ENCODE measurements at places on chromosomes 13 and 19. TPM values are rescaled to one million over a fixed set of nuclear protein-coding genes. Genes with fewer than 3 reads are reported as not detected.

The ZNF382 gene
- total RNA-seq: 8.8 TPM

The CD37 gene
- 141 TPM for total RNA-seq

The TRAPPC6A gene
- total RNA-seq: 27.4 TPM

The CCNA1 gene
- total RNA-seq: 4.3 TPM

The VAV1 gene
- 68.9 TPM for total RNA-seq

The SBK3 gene
- not detected for total RNA-seq

DNA sequence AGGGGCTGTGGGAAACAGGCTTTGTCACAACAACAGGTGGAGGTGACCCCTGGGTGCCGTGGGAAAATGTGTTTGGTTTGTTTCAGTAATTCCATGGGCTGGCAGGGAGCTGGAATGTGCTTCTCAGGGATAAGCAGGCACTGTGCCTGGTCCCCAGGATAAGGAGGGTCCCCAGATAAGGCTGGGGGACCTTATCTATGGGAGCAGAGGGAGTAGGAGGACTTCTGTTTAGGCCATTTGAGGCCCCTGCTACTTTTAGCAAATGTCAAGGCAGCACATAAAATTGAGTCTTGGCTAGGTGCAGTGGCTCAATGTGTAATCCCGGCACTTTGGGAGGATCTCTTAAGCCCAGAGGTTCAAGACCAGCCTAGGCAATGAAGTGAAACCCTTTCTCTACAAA, 59.5 kb downstream of the KCNC3 start:
- no peak overlapping the region for H3K4me3 ChIP-seq
- H3K36me3 ChIP-seq: no peaks in the 10 kb centered on the region
- H3K4me1 ChIP-seq: no peaks in the 10 kb centered on the region
- no peak overlapping the region for H3K27ac ChIP-seq
- no peak for DNase-seq

- H3K4me1 ChIP-seq: peaks cover 8% of the 10 kb centered on the region
- no peaks in the 10 kb centered on the region for H3K36me3 ChIP-seq
- DNase-seq: peak; percentile 78
- H3K27ac ChIP-seq: no peak within 1 kb of the TSS
Observed at GRCh38 chr19:19170053-19170872, at the start of gene MEF2B. Gene MEF2B, minus strand, starts transcription at chr19:19170263. Its CDS starts 19,528 bp downstream, at chr19:19150735.

DNA sequence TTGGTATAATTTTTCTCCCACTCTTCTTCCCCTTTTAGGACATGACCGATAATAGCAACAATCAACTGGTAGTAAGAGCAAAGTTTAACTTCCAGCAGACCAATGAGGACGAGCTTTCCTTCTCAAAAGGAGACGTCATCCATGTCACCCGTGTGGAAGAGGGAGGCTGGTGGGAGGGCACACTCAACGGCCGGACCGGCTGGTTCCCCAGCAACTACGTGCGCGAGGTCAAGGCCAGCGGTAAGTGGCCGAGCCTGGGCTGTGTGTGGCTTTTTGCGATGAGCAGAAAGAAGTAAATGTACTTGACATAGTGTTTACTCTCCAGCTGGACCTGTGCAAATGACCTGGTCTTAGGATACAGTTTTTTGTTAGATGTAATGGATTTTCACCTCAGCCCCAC, 102.5 kb downstream of the ARHGEF7 start:
- no peak overlapping the region for H3K4me3 ChIP-seq
- DNase-seq: no peak
- H3K27me3 ChIP-seq: no peaks in the 10 kb centered on the region
- peaks cover 13% of the 10 kb centered on the region for H3K36me3 ChIP-seq

DNA sequence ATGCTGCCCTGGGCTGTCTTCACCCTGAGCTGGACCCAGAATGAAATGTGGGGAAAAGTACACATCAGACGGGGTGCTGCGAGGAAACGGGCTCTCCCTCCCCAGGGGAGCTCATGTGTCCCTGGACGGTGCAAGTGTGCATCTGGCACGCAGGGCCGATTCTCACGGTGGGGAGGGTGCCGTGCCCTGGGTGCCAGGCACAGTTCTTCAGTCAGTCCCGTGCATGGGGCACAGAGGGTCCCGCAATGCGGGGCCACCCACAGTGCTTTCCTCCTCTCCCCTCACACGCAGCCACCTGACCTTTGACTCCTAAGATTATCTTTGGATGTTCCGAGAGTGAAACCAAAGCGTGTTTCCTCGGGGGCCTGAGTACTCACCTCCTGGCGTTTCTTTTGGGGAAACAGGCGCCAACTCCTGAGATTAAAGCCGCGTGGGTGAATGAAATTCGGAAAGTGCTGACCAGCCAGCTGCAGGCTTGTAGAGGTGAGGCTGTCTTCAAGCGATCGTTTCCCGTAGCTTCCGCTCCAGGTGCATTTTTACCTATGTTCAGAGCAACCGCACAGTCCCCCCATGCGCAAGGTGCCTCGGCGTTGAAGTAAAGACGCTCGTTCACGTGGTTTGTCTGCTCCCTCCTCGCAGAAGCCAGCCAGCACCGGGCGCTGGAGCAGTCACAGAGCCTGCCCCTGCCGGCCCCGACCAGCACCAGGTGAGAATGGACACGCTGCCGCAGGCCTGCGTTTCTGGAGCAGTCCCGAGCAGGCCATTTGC, 17.5 kb upstream of the F7 start:
- no peak overlapping the region for H3K27ac ChIP-seq
- H3K4me3 ChIP-seq: no peak overlapping the region
- no peaks in the 10 kb centered on the region for H3K36me3 ChIP-seq
- DNase-seq: no peak
- no peaks in the 10 kb centered on the region for H3K27me3 ChIP-seq

DNA sequence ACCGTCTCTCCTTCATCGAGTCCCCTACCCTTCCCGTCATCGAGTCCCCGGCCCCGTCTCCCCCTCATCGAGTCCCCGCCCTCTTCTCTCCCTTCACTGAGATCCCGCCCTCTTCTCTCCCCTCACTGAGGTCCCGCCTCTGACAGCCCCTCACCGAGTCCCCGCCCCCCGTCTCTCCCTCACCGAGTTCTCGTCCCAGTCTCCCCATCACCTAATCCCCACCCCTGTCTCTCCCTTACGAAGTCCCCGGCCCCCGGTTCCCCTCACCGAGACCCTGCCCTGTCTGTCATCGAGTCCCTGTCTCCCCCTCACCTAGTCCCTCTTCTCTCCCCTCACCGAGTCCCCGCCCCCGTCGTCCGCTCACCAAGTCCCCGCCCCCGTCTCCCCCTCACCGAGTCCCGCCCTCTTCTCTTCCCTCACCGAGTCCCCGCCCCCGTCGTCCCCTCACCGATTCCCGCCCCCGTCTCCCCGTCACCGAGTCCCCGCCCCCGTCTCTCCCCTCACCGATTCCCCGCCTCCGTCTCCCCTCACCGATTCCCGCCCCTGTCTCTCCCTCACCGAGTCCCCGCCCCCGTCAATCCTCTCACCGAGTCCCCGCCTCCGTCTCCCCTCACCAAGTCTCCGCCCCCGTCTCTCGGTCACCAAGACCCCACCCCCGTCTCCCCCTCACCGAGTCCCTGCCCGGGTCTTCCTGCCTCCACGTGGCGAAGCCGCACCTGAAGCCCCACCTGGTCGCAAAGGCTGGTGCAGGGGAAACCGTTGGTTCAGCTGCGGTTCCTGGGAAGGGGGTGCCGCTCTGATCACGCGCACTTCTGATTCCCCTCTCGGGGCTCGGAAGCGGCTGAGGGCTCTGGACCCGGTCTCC, 23.9 kb upstream of the ZNF846 start:
- no peaks in the 10 kb centered on the region for H3K27me3 ChIP-seq
- peaks cover 24% of the 10 kb centered on the region for H3K4me1 ChIP-seq
- peak overlapping the region; percentile 93 for H3K27ac ChIP-seq
- H3K4me3 ChIP-seq: peak overlapping the region; percentile 82

GRCh38 chr19:47421844-47422395, 2.6 kb upstream of the MEIS3 start:
- no peak overlapping the region for H3K4me3 ChIP-seq
- no peak overlapping the region for H3K27ac ChIP-seq
- H3K4me1 ChIP-seq: peaks cover 12% of the 10 kb centered on the region
- DNase-seq: no peak

DNA sequence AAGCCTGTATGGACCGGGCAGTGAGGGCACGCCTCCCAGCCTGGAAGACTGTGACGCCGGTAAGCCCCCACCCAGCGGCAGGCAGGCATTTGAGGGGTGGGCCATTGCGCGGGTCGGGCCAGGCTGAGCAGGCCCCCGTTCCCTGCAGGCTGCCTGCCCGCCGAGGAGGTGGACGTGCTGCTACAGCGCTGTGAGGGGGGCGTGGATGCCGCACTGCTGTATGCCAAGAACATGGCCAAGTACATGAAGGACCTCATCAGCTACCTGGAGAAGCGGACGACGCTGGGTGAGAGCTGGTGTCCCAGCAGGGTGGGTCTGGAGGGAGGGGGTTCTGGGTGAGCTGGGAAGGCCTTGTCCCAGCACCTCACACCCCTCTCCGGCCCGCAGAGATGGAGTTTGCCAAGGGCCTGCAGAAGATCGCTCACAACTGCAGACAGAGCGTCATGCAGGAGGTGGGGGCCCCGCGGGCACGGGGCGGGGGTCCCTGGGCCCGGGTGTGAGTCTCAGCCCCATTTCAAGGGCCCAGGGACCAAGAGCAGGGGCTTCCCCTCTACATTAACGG, 7.1 kb downstream of the ARHGAP45 start:
- no peaks in the 10 kb centered on the region for H3K27me3 ChIP-seq
- peaks cover 64% of the 10 kb centered on the region for H3K36me3 ChIP-seq
- H3K4me1 ChIP-seq: peaks cover 46% of the 10 kb centered on the region
- no peak for DNase-seq

- H3K27me3 ChIP-seq: no peaks in the 10 kb centered on the region
- H3K4me3 ChIP-seq: no peak overlapping the region
- H3K36me3 ChIP-seq: no peaks in the 10 kb centered on the region
Observed at GRCh38 chr13:37617173-37617572, 18.6 kb upstream of the POSTN start.

- H3K27me3 ChIP-seq: peaks cover 3% of the 10 kb centered on the region
- no peak overlapping the region for H3K27ac ChIP-seq
- H3K4me3 ChIP-seq: no peak overlapping the region
- DNase-seq: no peak
Observed at GRCh38 chr13:75422028-75422427, 59.9 kb downstream of the TBC1D4 start.

GRCh38 chr13:29284726-29285125, 310.8 kb downstream of the SLC7A1 start:
- H3K27me3 ChIP-seq: no peaks in the 10 kb centered on the region
- no peak overlapping the region for H3K27ac ChIP-seq
- H3K4me3 ChIP-seq: no peak overlapping the region
- no peak for DNase-seq
- no peaks in the 10 kb centered on the region for H3K36me3 ChIP-seq
- H3K4me1 ChIP-seq: no peaks in the 10 kb centered on the region

GRCh38 chr13:33003458-33004019, 12.7 kb upstream of the KL start:
- H3K27me3 ChIP-seq: peaks cover 40% of the 10 kb centered on the region
- no peaks in the 10 kb centered on the region for H3K4me1 ChIP-seq
- no peak for DNase-seq
- H3K36me3 ChIP-seq: no peaks in the 10 kb centered on the region

- no peak overlapping the region for H3K4me3 ChIP-seq
- peaks cover 16% of the 10 kb centered on the region for H3K4me1 ChIP-seq
- H3K27me3 ChIP-seq: no peaks in the 10 kb centered on the region
- peaks cover 43% of the 10 kb centered on the region for H3K36me3 ChIP-seq
- no peak overlapping the region for H3K27ac ChIP-seq
Observed at GRCh38 chr19:55597501-55597921, 1.8 kb downstream of the FIZ1 start.

DNA sequence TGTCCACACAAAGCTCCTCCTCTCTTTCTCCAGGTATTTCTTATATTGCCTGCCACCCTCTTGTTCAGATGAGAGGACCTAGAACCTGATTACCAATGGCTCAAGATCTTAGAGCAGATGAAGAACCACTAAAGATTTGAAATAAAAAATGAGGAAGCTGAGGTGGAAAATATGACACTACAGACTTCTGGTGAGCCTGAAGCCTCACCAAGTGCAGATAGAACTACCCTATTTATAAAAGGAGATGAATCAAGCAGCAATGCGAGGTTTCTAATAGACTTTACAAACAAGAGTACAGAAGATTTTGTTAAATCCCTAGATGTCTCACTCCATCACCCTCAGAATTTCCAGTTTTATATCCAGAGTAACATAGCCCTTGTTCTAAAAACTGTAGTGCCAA, 345.8 kb downstream of the TBC1D4 start:
- H3K27ac ChIP-seq: no peak overlapping the region
- H3K27me3 ChIP-seq: no peaks in the 10 kb centered on the region
- no peaks in the 10 kb centered on the region for H3K4me1 ChIP-seq

GRCh38 chr13:109100705-109101304, 471.4 kb downstream of the MYO16 start:
- no peak overlapping the region for H3K4me3 ChIP-seq
- no peak overlapping the region for H3K27ac ChIP-seq
- no peaks in the 10 kb centered on the region for H3K4me1 ChIP-seq

DNA sequence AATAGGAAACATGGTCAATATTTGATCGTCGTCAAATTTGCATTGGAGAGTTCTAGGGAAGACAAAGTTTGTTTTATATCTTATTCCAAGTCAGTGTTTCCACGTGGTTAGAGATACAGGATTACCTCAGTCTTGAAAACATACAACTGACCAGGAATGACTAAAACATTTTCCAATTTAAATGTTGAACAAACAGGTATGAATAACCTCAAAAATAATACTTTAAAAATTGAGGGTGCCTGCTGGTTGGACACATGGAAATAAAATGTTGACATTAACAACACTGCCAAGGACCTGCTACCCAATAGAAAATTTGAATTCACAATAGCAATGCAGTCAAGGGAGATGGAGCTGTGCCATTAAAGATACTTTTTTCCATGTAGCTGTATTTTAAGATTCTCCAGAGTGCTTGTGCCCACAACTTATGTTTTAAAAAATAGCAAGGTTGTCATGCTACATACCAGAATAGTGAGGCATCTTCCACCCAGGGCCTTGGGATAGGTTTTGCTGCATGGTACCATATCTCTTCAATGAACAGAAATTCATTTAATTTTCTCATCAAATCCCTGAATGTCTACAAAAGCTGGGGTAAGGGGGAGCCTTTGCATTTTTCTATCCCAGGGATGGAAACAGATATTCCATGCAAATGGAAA, 260.8 kb downstream of the EFNB2 start:
- no peak overlapping the region for H3K4me3 ChIP-seq
- H3K27ac ChIP-seq: no peak overlapping the region
- no peaks in the 10 kb centered on the region for H3K36me3 ChIP-seq

- H3K36me3 ChIP-seq: no peaks in the 10 kb centered on the region
- no peak for DNase-seq
- H3K4me1 ChIP-seq: no peaks in the 10 kb centered on the region
- H3K27ac ChIP-seq: no peak overlapping the region
- H3K4me3 ChIP-seq: no peak overlapping the region
Observed at GRCh38 chr13:68813180-68813796, 1294.3 kb upstream of the ATXN8OS start.

GRCh38 chr19:15790096-15790495, 2.6 kb downstream of the OR10H5 start:
- no peak for DNase-seq
- H3K27ac ChIP-seq: no peak overlapping the region
- no peak overlapping the region for H3K4me3 ChIP-seq
- peaks cover 6% of the 10 kb centered on the region for H3K27me3 ChIP-seq
- no peaks in the 10 kb centered on the region for H3K4me1 ChIP-seq
- H3K36me3 ChIP-seq: no peaks in the 10 kb centered on the region

GRCh38 chr13:76635232-76636230, 250.7 kb downstream of the KCTD12 start:
- H3K36me3 ChIP-seq: no peaks in the 10 kb centered on the region
- no peak overlapping the region for H3K4me3 ChIP-seq
- H3K27ac ChIP-seq: no peak overlapping the region
- no peaks in the 10 kb centered on the region for H3K27me3 ChIP-seq
- no peaks in the 10 kb centered on the region for H3K4me1 ChIP-seq
- DNase-seq: no peak

Data from activated T-helper 2 cell treated with anti-CD3 and anti-CD28 coated beads, Interferon-gamma antibody, Interleukin-2, Interleukin-4, amounts not matched to agents 10 μg/mL and 5 μg/mL and 100 μg/mL, durations not matched to agents 14 hours and 24 hours and 36 hours (primary cell).